D721Med (cell line): ENCODE measurements at places on chromosomes 12 and 14.

DNA sequence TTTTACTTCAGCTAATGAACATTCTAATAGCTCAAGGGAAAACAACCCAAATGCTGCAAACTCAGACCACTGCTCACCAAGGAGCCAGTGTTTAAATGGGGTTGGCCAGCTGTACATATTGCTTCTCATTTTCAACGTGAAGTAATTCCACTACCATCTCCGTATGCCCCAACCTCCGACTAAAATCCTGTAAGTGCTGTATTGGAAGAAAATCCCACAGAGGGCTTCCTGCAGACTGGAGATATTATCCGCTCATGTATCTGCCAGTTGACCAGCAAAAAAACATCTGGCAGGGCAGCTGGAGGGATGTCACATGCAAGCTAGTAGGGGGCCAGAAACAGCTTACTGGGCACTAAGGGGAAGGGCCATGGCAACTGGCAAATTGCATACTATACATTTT lies 485.0 kb downstream of the SNAPC1 start:
- DNase-seq, result no peak

DNA sequence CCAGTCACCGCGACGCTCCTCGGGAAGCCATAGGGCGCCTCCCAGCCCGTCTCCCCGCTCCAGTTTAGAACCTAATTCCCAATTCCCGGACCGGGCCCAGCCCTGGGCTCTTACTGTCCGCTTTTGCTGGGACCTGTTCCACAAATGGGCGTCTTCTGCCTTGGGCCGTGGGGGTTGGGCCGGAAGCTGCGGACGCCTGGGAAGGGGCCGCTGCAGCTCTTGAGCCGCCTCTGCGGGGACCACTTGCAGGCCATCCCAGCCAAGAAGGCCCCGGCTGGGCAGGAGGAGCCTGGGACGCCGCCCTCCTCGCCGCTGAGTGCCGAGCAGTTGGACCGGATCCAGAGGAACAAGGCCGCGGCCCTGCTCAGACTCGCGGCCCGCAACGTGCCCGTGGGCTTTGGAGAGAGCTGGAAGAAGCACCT lies 797 bp downstream of the UNG start:
- DNase-seq, result no peak

DNA sequence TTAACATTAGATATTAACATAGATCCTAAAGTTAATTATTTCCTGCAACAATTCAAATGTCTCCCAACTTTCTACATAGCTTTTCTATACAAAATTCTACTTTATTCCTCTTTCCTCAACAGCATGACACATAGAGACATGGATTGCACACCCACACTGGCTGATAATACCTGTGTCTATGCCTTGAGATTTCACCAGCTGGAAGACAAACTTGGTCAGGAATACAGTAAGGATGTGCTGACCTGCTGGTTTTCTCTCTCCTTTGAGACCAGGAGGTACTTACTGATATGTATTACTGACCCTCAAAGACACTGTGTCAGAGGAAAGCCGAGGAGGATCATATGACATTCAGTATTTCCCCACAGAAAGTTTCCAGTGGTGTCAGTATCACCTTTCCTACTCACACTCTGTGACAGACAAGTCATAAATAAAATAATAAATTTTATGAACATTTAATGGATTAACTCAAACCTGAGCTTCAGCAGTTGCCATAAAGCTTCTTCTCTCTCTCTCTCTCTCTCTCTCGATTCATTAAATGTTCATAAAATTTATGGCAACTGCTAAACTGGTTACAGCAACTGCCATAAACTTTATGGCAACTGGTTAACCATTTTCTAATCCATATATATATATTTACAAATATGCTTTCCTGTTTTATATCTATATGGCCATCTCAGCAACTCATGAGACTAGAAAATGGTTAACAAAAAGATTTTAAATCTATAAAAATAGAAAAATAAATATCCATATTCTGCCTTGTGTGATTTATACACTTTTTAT lies 22.7 kb downstream of the EIF2S3B start:
- no peak for DNase-seq

DNA sequence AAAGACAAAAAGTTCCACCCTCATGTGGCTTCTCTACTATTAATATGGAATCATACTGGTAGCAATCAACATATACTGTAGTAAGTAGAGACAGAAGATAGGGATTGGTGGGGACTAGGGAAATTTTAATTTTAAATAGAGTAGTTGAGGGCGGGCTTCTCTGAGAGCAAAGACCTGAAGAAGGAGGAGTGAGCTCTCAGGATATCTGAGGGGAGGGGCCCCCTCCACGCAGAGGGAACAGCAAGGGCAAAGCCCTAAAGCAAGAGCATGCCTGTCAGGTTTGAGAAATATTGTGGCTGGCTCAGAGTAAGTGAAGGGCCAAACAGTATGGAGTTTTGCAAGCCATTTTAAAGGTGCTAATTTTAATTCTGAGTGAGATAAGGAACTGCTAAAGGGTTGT lies 64.3 kb downstream of the PCNX1 start:
- DNase-seq, result no peak

- DNase-seq, result no peak
Measured at GRCh38 chr12:121637231-121637914, 11.0 kb downstream of the ORAI1 start.

DNA sequence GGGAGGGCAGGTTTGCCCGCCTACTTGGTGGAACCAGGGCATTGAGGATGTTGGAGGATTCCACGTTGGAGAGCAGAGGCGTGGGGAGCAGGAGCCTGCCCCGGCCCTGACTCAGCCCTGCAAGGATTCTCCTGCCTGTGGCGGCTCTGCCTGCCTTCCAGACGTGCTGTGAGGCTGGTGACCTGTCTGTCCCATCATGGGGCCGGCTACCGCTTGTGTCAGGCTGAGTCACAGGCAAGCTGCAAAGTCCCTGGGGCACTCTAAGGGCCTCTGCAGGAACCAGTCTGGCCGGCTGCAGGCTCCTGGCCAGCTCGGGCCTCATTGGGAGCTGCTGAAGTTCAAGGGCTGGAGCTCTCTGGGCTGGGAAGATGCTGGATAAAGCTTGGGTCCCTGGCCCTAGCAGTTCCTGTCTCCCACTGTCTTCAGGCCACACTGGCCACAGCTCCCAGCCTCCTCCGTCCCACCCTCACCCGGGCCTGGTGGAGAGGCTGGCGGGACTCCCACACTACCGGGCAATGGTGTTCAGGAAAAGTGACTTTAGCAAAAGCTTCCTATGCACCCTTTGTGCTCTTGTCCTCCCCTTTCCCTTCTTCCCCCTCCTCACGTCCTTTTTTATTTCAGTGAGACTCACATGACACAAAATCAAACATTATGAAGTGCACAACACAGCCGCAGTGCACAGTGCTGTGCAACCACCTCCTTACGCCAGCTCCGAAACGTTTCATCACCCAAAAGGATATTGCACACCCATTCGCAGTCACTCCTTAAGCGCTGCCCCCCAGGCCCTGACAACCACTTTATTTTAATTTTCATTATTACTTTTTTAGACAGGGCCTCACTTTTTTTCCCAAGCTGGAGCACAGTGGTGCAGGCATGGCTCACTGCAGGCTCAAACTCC lies 22.0 kb upstream of the ULK1 start:
- no peak for DNase-seq

DNA sequence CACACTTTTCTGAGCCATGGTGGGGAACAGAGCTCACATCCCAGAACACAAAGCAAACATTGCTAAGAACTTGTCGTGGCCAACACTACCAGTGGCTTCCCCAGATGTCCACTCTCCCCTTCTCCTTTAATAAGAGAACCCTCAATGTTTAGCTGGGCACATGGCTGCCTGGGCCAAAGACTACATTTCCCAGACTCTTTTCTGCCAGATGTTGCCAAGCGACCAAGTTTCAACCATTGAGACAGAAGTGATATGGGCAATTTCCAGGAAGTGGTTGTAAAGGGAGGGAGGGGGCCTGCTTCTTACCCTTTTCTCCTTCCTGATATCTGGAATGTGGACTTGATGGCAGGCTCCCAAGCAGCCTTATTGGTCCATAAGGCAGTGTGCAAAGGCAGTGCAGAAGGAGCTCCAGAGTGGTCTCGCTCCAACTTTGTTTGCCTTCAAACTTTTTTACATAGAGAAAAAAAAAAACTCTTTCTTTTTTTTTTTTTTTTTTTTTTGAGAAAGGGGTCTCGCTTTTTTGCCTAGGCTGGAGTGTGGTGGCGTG lies 24.9 kb upstream of the JDP2 start:
- DNase-seq, result no peak

GRCh38 chr12:91140026-91140931 lies 29.0 kb upstream of the LUM start:
- DNase-seq, result no peak
